Panc1 (cell line): ENCODE measurements at places on chromosomes 12 and 14. TPM values are rescaled to one million over a fixed set of nuclear protein-coding genes. Genes with fewer than 3 reads are reported as not detected.
A peak's percentile ranks its signal among the peaks of the same experiment; 100 is the strongest.

NGB gene
- total RNA-seq = not detected

CCDC177 gene
- not detected for total RNA-seq

DNA sequence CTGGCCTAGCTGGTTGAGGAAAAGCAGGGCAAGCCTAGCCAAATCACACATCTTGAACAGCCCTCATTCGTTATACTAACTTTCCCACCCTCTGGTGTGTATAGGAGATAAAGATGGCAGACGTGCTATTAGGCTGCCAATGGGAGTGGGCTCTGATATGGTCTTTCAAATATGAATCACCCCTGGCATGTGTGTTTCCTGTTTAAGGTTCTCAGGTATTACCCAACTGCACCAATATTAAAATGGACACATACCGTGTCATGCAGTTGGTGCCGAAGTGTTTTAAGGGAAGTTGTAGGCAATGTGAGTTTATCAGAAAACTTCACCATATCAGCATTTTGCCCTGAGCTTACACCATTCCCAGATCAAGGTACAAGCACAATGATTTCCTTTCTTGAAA lies 33.4 kb downstream of the CHST11 start:
- no peak for DNase-seq
- H3K27me3 ChIP-seq = no peaks in the 10 kb centered on the region
- no peaks in the 10 kb centered on the region for H3K36me3 ChIP-seq
- no peak overlapping the region for H3K4me3 ChIP-seq

DNA sequence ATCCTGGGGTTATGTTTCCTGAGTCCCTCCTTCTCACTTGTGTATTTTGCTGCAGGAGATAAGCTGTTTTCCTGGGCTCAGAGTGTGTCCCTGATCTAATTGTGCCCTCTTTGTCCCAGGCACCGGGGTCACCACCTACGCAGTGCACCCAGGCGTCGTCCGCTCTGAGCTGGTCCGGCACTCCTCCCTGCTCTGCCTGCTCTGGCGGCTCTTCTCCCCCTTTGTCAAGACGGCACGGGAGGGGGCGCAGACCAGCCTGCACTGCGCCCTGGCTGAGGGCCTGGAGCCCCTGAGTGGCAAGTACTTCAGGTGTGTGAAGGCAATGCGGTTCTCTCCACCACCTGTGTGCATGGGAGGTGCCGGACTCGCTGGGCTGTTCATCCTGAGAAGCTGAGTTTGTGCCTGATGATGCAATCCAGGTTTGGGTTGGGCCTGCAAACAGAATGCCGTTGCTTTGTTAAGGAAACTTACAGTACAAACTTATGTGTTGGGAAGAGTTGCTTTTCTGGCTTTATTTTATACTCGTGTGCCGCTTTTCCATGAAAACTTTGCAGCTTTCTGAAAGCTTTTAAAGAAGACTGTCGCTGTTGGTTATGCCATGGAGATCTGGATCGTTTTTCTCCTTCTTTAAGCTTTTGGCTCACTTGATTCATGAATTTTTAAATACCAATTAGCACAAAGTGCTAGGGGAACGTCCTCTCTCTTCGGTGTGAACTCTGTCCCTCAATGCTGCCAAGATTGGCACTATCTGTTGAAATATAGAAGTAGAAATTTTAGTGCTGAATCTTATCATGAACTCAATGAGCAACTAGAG lies 27.6 kb downstream of the RDH12 start:
- DNase-seq = no peak
- H3K27me3 ChIP-seq = no peaks in the 10 kb centered on the region; the same call in 1 of the 2 replicates
- H3K4me1 ChIP-seq = no peaks in the 10 kb centered on the region
- H3K36me3 ChIP-seq = no peaks in the 10 kb centered on the region
- no peak overlapping the region for H3K4me3 ChIP-seq

DNA sequence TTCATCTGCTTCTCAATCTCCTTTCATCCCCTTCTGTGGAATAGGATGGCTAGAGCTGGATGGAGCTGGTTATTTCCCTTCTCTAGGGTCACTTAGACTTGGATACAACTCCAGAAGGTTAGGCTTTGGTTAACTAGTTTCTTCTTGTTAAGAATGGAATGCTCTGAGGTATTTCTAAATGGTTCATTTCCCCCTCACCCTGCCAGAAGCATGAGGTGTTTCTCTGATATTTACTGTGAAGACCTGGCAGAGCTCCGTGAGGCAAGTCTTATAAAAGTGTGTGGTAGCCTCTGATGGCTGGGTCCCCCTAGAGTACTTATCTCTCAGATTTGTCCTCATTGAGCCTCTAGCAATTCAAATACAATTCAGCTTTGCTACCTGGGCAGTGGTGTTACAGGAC lies 207.9 kb downstream of the SLC16A7 start:
- DNase-seq = no peak
- peak overlapping the region; percentile 10 for H3K4me3 ChIP-seq
- no peaks in the 10 kb centered on the region for H3K36me3 ChIP-seq

- H3K27ac ChIP-seq = no peak overlapping the region
- no peaks in the 10 kb centered on the region for H3K4me1 ChIP-seq
- peaks cover 5% of the 10 kb centered on the region for H3K27me3 ChIP-seq
Measured at GRCh38 chr14:96663491-96664067, 133.6 kb upstream of the VRK1 start.

- H3K36me3 ChIP-seq = no peaks in the 10 kb centered on the region
- H3K27me3 ChIP-seq = no peaks in the 10 kb centered on the region
- H3K4me1 ChIP-seq = no peaks in the 10 kb centered on the region
- H3K4me3 ChIP-seq = no peak overlapping the region
- no peak for DNase-seq
- H3K27ac ChIP-seq = no peak overlapping the region
Measured at GRCh38 chr14:94722397-94722796, 47.5 kb downstream of the GSC start.

DNA sequence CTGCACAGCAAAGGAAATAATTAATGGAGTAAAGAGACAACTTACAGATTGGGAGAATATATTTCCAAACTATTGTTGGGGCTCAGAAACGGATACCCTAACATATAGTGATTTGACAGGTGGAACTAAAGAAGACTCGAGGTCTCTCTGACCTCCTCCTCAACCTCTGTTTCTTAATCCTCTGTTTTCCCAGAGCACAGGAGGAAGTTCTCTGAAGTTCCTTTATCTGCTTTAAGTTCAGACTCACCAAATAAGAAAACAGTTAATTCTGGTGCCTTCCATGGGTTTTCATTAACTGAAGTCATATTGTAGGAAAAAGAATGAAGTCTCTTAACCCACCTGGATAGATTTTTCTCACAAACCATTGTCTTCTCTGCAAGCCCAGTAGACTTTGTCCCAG lies 29.2 kb downstream of the CLEC2D start:
- H3K36me3 ChIP-seq = no peaks in the 10 kb centered on the region
- no peaks in the 10 kb centered on the region for H3K4me1 ChIP-seq
- H3K4me3 ChIP-seq = no peak overlapping the region
